Foreskin keratinocyte (primary cell): ENCODE measurements at places on chromosomes 12 and 14. TPM values are rescaled to one million over a fixed set of nuclear protein-coding genes. Genes with fewer than 3 reads are reported as not detected.

Gene SPRYD4
- total RNA-seq = 1.5 and 1.6 TPM in 2 replicates

Gene CCDC184
- 0.35 and 1.4 TPM in 2 replicates for total RNA-seq

Gene KRT80
- total RNA-seq = 2.5 and 5.3 TPM in 2 replicates

Gene NAB2
- total RNA-seq = 24.3 and 25.0 TPM in 2 replicates

Gene CAPZA3
- total RNA-seq = not detected in 2 replicates

Gene DENND5B
- total RNA-seq = 5.4 and 5.5 TPM in 2 replicates

Gene KERA
- total RNA-seq = not detected in 2 replicates
